ENCODE measurements at places on chromosomes 1 and 21. TPM values are rescaled to one million over a fixed set of nuclear protein-coding genes. Genes with fewer than 3 reads are reported as not detected.

PLA2G2D gene
- not detected for polyA plus RNA-seq

OR10J5 gene
- polyA plus RNA-seq = not detected

OR2AK2 gene
- not detected for polyA plus RNA-seq

VWA5B1 gene
- not detected for polyA plus RNA-seq

ZNF648 gene
- polyA plus RNA-seq = not detected

CLCA1 gene
- not detected for polyA plus RNA-seq

PCP4L1 gene
- polyA plus RNA-seq = not detected

SPRR2F gene
- polyA plus RNA-seq = not detected

CYP4X1 gene
- not detected for polyA plus RNA-seq

MRTO4 gene
- polyA plus RNA-seq = 21.6 TPM

TTC39A gene
- not detected for polyA plus RNA-seq

TRIM58 gene
- not detected for polyA plus RNA-seq

HTR6 gene
- polyA plus RNA-seq = 0.31 TPM

SPRR2A gene
- not detected for polyA plus RNA-seq

TSPAN1 gene
- not detected for polyA plus RNA-seq

C8A gene
- not detected for polyA plus RNA-seq

MRPL24 gene
- 72.5 TPM for polyA plus RNA-seq

ADGRL2 gene
- polyA plus RNA-seq = not detected

ZNF695 gene
- not detected for polyA plus RNA-seq

S100A7 gene
- polyA plus RNA-seq = not detected

ATP5PF gene
- polyA plus RNA-seq = 328 TPM

GJA5 gene
- polyA plus RNA-seq = not detected

NBL1 gene
- polyA plus RNA-seq = 1.4 TPM

RHD gene
- 0.10 TPM for polyA plus RNA-seq

Data from CD4-positive, CD25-positive, alpha-beta regulatory T cell (primary cell).